Inflammatory macrophage treated with lipopolysaccharide for 1 hour (primary cell): ENCODE measurements at places on chromosomes 3 and 15.
A peak's percentile ranks its signal among the peaks of the same experiment; 100 is the strongest.

GRCh38 chr3:142028243-142028777 is 121.0 kb downstream of the TFDP2 start:
- peak; percentile 61 for DNase-seq

DNA sequence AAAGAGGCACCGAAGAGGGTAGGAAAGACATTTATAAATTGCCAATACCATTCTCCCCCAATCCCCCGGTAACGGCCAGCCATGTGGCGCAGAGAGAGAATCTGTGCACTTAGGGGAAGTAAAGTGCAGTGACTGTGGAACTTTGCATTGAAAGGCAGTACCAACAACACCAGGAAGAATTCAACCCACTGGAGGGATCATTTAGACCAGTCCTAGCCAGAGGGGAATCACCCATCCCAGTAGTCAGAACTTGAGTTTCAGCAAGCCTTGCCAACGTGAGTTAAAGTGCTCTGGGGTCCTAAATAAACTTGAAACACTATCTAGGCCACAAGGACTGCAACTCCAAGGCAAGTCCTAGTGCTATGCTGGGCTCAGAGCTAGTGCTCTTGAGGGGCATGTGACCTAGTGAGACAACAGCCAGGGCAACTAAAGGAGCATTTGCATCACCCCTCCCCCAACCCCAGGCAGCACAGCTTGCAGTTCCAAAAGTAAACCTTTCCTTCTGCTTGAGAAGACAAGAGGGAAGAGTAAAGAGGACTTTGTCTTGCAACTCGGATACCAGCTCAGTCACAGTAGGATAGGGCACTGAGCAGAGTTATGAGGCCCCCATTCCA is 15.0 kb downstream of the CEP70 start:
- DNase-seq: no peak

- DNase-seq: no peak
These were observed 172.0 kb downstream of the OPA1 start for GRCh38 chr3:193764959-193765358.

GRCh38 chr3:9041626-9042025 is 78.4 kb upstream of the RAD18 start:
- DNase-seq: no peak

DNA sequence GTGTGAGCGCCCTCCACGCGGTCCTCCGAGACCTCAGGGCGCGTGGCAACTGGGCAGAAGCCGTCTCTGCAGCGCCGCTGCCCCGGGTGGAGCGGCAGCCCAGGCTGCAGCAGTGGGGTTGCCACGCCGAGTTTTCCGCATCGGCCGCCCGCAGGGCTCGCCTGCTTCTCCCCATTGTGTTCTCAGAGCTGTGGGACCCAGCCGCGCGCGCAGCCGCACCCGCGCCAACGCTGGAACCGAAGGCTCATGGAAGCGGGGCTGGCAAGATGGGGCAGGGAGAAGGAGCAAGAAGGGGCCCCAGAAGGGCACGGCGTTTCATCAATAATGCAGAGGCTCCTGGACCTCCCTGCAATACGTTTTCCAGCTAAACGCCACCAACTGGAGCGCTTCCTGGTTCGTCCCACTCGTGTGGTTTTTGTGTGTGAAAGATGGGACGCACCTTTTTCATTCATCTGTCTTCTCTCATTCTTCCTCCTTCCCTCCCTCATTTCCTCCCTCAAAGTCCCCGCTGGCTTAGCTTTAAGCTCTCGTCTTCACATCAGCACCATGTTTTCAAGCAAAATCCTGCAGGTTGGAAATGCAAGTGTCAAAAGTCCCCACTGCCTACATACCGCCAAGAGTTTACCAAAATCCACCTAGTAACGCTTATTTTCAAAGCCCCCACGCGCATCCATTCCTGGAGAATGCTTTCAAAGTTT is 1.2 kb downstream of the ROBO1 start:
- DNase-seq: no peak

- DNase-seq: no peak
These were observed 4.0 kb downstream of the IL12A start for GRCh38 chr3:159992589-159992988.

DNA sequence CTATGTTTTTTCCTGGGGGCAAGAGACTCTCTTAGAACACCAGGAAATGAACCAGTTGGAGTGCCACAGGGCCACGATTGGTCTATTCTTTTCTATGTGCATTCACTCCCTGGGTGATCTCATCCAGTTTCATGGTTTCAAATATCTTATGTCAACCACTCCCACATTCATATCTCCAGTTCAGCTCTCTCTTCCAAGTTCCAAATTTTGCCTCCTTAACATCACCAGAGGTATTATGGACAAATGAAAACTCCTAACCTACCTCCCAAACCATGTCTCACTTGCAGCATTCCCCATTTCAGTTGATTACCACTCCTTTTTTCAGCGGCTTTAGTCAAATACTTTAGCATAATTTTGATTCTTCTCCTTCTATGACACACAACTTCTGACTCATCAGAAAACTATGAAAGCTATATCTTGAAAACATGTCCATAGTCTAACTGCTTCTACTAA is 203.1 kb upstream of the SEMA6D start:
- DNase-seq: no peak

DNA sequence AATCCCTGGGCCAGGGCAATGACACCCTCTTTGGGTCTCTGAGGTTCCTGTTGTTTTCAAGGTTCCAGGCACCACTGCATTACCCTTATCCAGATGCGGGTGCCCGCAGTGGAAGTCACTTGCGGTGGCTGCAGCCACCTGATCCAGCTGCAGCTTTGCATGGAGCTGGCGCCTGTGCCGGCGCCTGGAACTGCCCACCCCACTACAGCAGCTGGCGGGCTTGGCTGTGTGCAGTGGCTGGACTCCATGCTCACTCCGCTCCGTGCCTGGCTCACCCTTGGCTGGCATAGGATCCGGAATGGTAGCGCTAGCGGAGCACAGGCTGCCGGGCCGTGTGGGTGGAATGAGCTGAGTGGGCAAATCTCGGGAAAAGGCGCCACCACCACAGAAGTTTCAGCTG is 832.6 kb upstream of the CADM2 start:
- DNase-seq: no peak

DNA sequence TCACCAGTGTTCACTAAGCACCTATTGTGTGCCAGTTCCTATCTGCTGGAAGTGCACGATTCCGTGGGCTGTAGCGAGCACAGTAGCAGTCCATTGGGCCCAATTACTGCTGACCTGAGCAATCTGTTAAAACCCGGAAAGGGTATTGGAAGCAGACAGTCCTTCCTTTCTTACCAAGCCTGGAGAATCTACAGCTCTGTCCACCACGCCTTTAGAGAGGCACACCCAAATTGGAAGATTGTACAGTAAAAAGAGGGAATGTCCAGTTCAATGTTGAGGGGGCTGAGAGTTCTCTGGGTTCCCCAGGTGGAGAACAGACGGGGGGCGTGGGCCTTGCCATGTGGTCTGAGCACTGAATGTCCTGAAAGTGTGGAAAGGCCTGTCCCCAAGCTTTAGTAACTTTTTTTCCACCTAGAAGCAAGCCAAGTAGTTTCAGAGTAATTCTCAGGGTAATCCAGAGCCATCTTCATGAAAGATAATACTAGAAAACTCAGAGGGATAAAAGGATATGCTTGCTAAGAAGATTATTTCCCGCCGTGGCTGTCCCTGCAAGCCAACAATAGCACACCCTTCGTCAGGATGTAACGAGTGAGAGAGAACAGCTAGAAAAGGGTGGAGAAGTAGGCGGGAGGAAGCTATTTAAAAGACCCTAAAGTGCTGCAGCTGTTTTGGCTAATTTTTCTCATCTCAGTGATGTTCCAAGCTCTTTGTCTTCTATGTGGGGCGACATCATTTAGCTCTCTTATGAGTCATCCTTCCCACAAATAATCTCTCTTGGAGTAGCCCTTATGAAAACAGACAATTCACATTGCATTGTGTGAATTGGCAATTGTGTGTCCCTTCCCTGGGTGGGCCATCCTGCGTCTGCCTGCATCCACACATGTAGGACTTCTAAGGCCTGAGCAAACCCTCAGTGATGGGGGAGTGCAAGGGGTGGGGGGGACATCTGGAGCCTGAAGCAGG is 181.0 kb downstream of the ATG7 start:
- DNase-seq: no peak

DNA sequence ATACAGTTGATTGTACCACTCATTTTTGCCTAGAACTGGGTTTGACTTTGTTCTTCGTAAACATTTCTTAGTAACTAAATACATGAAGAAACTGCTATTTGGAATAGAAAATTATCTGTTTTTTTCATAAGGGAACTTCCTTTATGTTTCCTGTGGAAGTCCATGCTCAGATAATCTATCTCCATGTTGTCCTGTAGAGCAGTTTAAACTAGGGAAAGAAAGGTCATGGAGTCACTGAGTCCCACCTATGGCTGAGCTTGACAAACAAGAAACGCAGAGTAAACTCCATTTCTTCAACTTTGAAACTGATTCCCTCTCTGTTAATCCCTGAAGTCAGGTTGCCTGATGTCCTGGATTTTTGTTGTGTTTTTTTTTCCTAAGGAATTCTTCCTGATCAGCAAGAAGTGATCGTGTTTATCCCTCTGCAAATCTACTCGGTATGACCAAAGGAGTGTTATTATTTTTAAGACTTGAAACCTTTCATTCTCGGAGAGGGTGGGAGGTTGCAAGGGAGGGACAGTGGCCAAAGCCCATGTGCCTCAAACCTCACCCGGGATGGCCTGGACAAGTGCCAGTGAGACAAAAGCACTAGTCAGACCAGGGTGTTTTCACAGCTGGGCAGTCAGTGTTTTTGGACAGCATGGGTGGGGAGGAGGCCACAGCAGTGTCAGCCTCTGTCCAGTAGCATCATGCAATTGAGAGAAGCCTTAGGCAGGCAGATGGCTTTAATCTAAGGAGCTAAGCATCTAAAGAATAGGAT is 129.8 kb upstream of the PHLDB2 start:
- no peak for DNase-seq

- peak; percentile 50 for DNase-seq
These were observed 144.0 kb upstream of the SMAD3 start for GRCh38 chr15:66921319-66921915.

DNA sequence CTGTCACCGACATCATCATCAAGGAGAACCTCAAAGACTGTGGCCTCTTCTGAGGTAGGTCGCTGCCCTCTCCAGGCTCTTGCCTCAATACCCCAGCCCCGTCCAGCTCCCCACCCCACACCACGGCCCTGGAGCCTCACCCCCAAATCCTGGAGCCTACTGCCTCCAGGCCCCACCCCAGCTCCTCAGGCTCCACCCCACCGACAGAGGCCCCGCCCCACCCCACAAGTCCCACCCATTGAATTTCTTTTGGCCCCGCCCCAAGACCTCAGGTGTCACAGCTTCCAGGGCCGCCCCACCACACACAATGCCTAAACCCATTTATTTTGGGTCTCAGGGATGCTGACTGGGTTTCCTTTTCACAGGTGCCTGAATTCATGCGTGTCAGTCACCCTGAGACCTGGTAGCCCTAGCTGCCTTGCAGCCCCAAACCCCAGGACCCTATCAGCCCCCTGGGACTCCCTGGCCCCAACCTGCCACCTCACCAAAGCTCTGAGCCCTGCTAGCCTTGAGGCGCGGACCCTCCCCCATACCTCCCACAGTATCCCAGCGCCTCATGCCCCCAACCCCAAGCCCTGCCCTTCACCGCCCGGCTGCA is 3.6 kb downstream of the GNAT1 start:
- no peak for DNase-seq

DNA sequence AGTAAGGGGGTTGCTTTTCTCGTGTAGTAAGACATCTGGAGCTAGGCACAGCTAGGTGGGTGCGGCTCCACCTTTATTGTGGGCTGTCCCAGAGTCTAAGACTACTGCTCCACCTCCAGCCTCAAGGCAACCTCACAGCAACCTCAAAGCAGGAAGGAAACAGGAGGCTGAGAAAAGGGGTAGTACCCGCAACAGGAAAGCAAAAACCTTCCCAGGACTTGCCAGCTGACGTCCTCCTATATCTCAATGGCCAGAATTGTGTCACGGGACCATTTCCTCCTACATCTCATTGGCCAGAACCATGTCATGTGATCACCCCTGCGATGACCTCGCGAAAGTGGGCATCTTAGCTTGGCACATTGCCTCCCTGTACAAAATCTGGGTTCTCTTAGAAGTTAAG is 4.3 kb upstream of the GPR160 start:
- DNase-seq: peak; percentile 25

- no peak for DNase-seq
These were observed 39.0 kb downstream of the ADAMTSL3 start for GRCh38 chr15:83692746-83693581.

DNA sequence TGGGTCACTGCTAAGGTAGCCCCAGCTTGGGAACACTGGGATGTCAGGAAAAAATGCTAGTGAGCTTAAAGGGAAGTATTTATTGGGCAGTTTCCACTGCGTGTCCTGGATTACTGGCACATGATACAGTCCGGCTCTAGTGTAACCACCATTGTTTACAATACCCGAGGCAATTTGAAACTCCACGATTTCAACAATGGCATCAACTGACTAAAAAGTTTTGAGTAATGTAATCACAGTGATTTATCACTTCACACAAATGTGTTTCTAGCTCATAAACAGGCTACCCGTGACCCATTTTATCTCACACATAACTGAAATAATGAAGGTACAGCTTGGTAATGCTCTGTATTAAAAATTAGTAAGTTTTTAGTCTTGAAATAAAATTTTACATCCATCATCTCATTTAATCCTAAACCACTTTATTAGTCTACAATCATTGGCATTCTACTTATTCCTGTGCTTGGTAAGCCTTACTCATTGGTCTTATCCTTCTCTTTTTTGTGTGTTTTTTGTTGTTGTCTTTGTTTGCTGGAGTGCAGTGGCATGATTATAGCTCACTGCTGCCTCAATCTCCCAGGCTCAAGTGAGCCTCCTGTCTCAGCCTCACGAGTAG is 7.6 kb downstream of the ZMAT3 start:
- no peak for DNase-seq

DNA sequence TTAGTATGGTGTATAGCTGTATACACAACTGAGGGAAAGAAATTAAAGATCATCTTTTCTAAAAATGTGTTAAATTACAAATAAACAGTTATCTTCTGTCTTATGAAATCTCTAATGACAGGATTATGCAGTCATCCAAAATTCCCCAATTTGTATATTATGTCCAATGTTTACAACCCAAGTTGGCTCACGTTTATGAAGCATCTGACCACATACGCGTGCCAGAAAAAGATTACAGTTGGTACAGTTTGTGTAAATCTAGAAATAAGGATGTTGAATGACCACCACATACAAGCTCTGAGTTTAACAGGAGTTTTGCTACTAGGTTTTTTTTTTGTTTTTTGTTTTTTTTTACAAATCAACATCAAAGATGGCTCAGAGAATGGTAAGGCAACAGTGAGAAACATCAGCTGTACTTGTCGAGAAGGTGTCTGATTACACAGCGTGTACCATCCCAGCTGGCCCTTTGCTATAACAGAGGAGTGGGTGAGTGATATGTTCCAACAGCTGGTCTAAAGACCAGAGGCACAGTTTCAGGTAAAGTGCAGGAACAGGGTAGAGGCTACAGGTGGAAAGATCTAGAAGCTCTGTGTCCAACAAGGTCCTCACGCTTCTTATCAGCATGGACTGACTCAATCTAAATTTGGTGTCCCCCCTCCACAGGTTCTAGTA is 47.1 kb downstream of the USF3 start:
- DNase-seq: no peak

DNA sequence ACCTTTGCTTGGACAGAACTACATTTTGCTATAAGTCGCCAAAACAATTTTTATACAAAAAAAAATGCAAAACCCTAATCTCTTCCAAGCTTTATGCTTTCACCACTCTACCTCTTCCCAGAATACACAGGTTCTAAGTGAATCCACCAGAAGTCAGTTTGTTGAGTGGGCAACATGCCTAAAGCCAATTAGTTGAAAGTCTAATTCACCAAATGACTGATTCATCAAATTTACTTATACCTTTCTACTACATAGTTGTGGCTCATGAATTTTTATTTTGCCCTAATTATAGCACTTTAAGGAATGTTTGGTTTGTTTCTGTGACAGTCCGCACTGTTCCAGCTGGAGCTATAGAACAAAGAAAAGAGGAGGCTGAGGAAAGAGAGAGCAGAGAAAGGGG is 265.9 kb upstream of the TGFBR2 start:
- DNase-seq: no peak
